ENCODE measurements at places on chromosomes 3 and 15.

DNA sequence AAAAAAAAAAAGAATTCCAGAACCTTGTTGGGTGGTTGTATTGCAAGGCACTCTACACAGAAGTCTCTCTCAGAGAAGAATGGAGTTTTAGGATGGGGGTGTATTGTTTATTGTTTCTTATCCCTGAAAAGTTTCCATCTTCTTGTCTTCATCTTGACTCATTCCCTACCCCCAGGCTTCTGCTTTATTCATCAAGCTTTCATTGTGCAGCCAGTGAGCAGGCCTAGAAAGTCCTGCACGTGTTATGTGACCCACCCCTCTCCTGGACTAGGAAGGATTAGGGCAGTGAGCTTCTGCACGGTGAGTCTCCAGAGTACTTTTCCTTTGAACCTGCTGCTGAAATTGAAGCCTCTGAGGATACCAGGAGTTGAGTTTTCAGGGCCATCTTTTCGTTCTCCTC is 150.9 kb upstream of the IL12A start:
- DNase-seq, result no peak

GRCh38 chr3:48514431-48515227 is 10.7 kb upstream of the SHISA5 start:
- DNase-seq, result no peak

DNA sequence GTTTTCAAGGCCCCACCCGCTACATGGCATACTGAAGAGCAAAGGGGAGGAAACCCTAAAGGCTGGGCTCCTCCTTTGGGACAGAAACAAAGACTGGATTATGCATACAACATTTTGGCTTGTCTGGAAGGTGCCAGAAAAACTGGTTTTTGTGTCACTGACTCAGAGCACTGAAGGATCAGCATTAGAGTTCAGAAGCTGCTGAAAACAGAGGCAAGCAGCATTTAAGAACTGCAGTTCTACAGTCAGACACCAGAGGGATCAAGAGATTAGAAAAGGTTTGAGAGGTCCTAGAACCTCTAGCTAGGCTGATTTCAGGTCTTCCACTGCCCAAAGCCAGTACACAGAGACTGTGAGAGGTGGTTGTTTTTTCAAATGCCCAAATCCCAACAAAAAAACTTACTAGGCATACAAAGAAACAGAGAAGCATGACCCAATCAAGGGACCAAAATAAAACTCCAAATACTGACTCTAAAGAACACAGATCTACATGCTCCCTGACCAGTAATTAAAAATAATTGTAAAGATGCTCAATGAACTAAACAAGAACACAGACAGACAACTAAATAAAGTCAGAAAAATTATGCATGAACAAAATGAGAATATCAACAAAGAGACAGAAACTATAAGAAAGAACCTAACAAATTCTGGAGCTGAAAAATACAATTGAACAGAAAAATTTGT is 91.2 kb downstream of the SENP2 start:
- DNase-seq, result peak; percentile 66

GRCh38 chr3:5078151-5078550 is 43.9 kb upstream of the ARL8B start:
- DNase-seq, result no peak

GRCh38 chr3:9455596-9456131 is 58.2 kb downstream of the SETD5 start:
- no peak for DNase-seq

GRCh38 chr3:157414861-157415260 is 21.8 kb upstream of the PTX3 start:
- DNase-seq, result no peak

GRCh38 chr3:32502118-32502945 is at the start of gene CMTM6:
Gene CMTM6 (minus strand): TSS chr3:32502852. CDS start chr3:32502745, 107 bp downstream.
- peak; percentile 56 for DNase-seq

- DNase-seq, result no peak
These were observed 8.1 kb downstream of the RRP9 start for GRCh38 chr3:51933471-51934138.

DNA sequence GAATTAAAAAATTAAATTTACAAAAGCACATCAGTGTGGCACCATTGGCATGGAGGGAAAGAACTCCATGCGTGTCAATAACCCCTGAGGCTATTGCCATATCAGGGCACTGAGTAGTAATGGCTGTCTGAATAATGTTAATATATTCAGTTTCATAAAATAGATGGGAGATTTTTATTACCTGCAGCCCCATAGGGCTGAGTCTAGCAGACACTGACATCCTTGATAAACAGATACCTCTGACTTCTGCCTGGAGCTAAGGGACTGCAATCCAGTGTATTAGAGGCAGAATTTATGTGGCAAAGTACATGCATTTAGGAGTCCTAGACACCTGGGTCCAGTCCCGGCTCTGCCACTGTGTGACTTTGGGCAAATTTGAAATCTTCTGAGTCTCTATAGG is 38.8 kb upstream of the SV2B start:
- no peak for DNase-seq

DNA sequence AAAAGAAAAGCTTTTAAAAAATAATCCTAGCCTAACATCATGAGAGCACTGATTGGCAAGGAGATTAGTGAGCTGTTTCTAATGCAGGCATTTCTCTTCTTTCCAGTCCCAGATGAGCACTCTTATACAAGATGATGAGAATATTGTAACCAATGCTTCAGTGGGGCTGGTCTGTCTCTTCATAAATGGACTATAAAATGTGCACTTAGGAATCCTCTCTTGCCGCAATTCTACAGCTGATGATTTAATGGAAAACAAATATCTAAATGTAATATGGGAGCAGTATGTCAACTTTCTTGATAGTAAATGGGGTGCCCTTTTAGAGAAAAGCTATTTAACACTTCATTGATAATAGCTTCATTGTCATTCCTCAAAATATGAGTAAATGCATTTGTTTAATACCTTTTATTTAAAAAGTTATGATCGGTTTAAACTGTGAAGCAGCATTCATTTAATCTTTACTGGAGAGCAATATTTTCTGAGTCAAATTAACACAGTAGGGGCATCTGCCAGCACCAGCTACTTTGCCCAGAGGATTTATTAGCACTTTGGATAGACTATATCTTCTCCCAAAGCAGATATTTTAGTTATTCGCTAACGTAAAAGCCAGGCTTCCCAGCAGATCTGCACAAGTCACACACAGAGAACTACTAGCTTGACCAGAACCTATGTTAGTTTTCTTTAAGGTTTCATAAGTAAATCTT is 985.9 kb downstream of the DIPK2A start:
- DNase-seq, result no peak

DNA sequence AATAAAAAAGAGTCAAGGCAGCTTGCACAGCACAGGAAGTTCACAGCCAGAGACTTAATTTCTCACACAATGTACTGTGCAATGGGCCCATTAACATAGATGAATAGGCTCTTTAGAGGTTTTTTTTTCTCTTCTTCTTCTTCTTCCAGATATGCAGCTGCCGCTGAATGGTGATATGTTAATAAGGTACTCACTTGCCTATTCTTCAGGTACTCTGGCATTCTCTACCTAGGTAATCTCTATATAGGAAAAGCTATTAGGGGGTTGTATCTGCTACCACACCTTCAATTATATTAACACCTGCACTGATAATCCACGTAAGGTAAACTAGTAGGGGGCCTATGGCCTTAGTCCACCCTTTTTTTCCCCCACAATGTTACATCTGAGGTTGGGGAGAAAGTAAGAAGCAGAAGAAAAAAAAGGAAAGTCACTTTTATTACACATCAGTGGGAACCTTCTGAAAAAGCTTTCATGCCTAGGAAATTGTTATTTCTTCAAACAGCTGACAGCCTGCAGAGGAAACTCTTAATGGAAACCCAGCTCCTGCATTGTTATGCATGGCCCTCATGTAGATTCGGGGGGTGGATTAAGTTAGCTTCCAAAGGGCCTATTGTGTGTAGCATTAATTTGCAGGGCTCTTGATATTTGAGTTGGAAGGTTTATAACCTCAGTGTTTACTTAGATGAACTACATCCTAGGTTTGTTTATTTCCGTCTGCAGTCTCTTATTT is 525.5 kb downstream of the ZIC1 start:
- no peak for DNase-seq
